IMR-90 (cell line): ENCODE measurements at places on chromosomes 2 and 18. TPM values are rescaled to one million over a fixed set of nuclear protein-coding genes. Genes with fewer than 3 reads are reported as not detected.

The CKAP2L gene
- 6.3 and 6.4 TPM in 2 replicates for polyA plus RNA-seq

GRCh38 chr18:21741312-21741561, 645 bp downstream of the MIB1 start:
- DNase-seq, result no peak

The TMEM247 gene
- polyA plus RNA-seq, result not detected in 2 replicates

DNA sequence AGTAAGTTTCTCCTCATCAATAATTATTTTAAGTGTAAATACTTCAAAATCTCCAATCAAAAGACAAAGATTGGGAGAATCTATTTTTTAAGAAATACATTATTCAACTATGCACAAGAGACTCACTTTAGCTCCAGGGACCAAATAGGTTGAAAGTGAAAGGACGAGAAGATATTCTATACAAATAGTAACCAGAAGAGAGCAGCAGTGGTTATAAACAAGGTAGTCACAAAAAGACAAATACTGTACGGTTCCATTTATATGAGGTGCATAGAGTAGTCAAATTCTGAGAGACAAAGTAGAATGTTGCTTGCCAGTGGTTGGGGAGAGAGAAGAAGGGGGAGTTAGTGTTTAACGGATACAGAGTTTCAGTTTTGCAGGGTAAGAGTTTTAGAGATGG, 69.8 kb downstream of the POU3F3 start:
- DNase-seq, result no peak

DNA sequence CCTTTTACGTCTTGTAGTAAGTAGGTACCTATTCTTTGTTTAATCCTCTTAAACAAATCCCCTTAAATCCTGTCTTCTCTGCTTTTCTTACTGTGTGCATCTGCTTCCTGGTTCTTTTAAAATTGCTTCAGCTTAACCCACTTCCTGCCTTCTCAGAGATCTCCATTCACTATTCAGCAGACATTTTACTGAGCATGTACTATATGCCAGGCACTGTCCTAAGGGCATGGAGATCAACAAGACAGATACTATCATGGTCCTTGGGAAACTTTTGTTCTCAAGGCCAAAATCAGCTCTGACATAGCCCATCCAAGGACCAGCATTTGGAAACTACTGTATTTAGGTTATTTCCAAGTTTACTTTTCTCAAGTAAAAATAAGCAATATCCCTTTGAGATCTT, 227.5 kb downstream of the TPGS2 start:
- DNase-seq, result no peak
